ENCODE measurements at places on chromosomes 7 and 10. TPM values are rescaled to one million over a fixed set of nuclear protein-coding genes. Genes with fewer than 3 reads are reported as not detected.

SPRN gene
- total RNA-seq: 0.28 TPM

TRPV5 gene
- total RNA-seq: not detected

DNA sequence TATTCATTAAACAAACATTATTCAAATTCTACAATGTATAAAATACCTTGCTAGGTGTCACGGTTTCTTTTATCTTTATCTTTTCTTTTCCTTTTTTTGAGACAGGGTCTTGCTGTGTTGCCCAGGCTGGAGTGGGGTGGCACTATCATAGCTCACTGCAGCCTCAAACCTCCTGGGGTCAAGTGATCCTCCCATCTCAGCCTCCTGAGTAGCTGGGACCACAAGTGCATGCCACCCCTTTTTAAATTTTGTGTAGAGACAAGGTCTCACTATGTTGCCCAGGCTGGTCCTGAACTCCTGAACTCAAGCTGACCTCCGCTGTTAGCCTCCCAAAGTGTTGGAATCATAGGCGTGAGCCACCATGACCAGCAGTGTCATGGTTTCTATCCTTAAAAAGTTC lies 17.9 kb upstream of the BLOC1S2 start:
- H3K4me3 ChIP-seq: no peak overlapping the region
- no peak for DNase-seq
- H3K36me3 ChIP-seq: no peaks in the 10 kb centered on the region
- H3K4me1 ChIP-seq: no peaks in the 10 kb centered on the region

CYP3A5 gene
- total RNA-seq: 0.69 TPM

ACTL6B gene
- total RNA-seq: not detected

CRHR2 gene
- total RNA-seq: 0.38 TPM

CYP26A1 gene
- 0.64 TPM for total RNA-seq

Data from endothelial cell (in vitro differentiated cells).